ENCODE measurements at places on chromosomes 7 and 10.

DNA sequence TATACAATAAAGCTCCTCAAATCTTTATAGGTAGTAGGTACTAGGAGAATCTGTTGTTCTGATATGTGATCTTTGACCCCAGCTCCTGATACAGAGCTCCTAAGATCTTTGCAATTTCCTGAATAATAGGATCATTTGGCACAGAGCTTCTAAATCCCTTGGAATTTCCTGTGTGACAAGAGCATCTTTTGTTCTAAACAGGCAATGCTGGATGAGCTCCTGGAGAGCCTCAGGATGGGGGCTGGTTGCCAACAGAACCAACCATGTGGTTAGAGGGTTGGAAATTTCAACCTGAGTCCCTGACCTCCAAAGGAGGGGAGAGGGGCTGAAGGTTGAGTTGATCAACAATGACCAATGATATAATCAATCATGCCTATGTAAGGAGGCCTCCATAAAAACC, 629.0 kb downstream of the CCSER2 start:
- no peak for DNase-seq

- peak; percentile 26 for DNase-seq
These were observed 302.6 kb downstream of the KLF6 start for GRCh38 chr10:3482200-3482993.

- peak; percentile 23 for DNase-seq
These were observed 177.8 kb downstream of the NSUN6 start for GRCh38 chr10:18473424-18474117.

DNA sequence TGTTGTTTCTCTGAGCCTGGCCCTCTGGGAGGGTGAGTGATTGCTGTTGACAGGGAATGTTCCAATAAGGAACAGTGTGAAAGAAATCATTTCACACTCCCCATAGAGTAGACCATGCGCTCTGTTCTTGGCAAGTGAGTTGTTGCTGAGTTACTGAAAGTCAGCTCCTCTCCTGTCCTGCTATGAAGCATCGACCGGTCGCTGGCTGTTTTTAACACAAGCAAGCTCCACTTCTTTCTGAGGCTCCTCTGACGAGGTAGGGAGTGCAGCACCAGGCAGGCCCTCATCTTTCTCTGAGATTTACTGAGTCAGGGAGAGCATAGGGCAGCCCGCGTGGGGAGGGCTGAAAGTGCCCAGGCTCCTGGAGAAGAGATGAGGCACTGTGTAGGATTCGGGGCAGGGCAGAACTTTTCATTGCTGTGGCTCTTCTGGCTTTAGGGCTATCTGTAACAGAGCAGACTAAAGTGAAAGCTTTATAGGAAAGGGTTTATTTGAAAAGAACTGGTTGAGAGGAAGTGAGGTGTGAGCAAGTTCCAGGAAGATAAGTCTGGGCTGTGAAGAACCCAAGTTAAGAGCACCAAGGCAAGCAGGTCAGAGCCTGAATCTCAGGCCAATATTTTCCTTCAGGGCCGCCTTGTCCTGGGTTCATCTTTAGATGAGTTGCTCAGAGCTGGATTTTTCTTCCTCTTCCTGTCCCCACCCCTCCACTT, 332.2 kb downstream of the CCSER2 start:
- DNase-seq = no peak

DNA sequence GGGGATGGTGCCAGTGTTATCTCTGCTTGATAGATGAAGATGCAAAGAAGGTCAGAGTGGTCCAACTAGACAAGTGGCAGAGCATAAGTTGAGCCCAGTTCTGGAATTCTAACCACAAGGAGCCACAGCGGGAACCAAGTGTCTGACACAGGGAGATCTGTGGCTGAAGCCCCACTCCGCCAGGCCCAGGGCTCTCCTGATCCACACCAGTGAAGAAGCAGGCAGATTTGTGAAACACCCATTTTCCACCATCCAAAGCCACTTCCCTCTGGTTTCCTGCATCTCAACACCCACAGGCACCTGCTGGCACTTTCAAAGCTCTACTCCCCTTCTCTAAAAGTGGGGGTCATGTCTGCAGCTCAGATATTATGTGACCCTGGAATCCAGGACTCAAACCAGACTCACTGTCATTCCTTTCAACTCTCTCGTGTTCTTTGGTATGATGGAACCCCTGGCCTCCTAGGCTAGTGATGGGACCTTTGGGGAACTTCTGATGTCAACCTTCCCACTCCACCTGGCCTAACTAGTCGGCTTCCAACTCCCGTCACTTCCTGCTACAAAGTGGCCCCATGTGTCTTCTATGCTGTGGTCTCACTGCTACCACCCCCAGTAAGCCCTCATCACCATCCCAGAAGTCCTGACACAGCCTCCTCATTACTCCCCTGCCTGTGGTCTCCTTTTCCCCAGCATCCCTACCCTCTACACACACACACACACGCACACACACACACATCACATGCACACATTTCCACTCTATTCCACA, 177.6 kb downstream of the GRID1 start:
- DNase-seq = no peak

DNA sequence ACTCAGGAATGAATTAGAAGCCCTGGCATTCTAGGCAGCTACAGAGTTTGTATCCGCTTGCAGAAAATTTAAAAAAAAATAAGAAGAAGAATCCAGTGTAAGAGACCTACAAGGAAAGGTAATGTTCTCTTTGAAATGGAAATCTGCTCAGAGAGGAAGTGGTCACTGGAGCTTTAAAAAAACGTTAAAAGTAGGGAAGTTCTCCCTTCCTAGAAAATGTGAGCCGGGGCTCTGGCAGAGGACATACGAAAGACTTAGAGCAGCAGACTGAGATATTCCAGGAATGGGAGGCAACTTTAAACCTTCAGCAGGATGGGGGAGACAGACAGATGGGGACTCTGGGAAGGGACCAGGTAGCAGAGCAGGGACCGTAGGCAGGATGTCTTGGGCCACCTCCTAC, 149.4 kb upstream of the NPS start:
- DNase-seq = no peak

DNA sequence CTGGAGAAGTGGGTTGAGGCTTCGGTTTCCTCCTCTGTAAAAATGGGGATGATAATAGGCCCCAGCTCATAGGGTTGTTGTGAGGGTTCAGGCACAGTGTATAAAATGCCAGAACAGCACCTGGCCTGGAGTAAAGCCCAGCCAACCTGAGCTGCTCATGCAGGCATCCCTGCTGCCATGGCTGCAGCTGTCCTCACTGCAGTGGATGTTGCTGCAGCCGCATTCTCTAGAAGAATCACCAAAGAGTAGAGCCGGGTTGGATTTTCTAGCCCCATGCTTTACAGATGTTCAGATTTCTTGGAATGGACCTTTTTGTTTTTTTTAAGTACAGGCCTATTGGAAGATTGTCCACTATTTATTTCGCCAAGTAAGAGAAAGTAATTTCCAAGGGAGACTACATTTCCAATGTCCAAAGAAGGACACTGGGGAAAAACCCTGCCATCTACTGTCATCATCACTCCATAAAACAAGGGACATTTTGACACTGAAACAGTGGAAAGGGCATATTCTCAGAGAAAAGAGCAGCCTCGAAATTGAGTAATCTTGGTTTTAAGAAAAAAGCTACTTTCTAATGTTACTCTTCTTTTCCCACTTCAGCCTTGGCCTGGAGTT, 147.5 kb upstream of the TCF7L2 start:
- no peak for DNase-seq

- DNase-seq = no peak
These were observed 108.1 kb downstream of the ANLN start for GRCh38 chr7:36497775-36498174.

DNA sequence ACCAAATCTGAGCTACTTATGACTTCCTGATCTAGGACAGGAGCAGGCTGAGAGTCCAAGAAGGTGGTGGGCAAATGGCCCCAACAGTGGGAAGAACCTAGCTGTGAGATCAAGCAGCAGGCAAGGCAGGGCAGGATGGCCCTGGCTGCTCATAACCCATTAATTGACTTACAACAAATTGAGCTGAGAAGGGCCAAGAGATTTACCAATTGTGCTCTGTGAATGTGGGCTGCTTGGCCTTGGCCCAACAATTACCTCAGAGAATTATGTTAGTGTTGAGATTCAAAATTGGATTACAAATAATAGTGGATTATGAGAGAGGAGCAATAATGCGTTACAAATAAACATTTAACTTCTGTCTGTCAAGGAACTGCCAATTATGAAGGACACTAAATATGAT, 956.5 kb downstream of the KCNMA1 start:
- DNase-seq = no peak

GRCh38 chr7:112930787-112931186, 140.6 kb upstream of the TMEM168 start:
- DNase-seq = no peak

DNA sequence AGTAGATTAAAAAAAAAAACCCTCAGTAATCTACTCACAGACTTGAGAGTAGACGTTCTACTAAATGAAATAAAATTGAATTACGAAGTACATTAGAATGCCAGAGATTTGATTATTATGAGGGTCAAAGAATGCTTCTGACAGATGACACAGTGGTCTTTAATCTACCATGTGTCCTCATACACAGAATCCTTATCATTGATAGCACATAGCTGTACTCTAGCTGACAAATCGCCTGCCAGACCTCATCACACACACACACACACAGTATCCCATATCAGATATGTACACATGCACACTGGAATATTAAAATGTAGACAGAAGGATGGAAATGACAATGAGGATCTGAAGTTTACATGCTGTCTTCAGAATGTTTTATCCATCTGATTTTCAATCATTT, 104.6 kb downstream of the SORCS1 start:
- no peak for DNase-seq

- DNase-seq = no peak
These were observed 435.6 kb upstream of the C7orf33 start for GRCh38 chr7:148155000-148155399.

DNA sequence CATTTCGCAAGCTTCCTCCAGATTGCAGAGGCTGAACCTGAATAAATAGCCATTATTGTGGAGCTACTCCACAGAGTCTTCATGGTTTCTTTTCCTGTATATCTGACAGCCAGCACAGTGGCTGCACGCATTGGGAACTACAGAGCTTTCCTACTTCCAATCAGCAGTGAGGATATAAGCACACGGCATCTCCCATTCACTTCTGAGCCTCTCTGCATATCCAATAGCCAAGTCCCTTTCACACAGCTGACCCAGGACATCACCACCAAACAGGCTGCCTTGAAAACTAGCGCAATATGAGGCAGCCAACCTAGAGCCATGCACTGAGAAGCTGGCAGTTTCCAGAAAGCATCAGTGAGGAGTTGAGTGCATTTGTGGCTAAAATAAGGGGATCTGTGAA, 11.6 kb downstream of the C10orf90 start:
- no peak for DNase-seq

- DNase-seq = no peak
These were observed 299.7 kb downstream of the ZEB1 start for GRCh38 chr10:31618541-31619291.

DNA sequence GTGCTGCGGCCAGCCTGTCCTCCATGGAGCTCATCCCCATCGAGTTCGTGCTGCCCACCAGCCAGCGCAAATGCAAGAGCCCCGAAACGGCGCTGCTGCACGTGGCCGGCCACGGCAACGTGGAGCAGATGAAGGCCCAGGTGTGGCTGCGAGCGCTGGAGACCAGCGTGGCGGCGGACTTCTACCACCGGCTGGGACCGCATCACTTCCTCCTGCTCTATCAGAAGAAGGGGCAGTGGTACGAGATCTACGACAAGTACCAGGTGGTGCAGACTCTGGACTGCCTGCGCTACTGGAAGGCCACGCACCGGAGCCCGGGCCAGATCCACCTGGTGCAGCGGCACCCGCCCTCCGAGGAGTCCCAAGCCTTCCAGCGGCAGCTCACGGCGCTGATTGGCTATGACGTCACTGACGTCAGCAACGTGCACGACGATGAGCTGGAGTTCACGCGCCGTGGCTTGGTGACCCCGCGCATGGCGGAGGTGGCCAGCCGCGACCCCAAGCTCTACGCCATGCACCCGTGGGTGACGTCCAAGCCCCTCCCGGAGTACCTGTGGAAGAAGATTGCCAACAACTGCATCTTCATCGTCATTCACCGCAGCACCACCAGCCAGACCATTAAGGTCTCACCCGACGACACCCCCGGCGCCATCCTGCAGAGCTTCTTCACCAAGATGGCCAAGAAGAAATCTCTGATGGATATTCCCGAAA, 2.7 kb downstream of the PIK3CG start:
- no peak for DNase-seq

- DNase-seq = no peak
These were observed 72.3 kb upstream of the MGMT start for GRCh38 chr10:129394518-129395328.

GRCh38 chr10:98257198-98257597, 10.8 kb downstream of the LOXL4 start:
- no peak for DNase-seq

DNA sequence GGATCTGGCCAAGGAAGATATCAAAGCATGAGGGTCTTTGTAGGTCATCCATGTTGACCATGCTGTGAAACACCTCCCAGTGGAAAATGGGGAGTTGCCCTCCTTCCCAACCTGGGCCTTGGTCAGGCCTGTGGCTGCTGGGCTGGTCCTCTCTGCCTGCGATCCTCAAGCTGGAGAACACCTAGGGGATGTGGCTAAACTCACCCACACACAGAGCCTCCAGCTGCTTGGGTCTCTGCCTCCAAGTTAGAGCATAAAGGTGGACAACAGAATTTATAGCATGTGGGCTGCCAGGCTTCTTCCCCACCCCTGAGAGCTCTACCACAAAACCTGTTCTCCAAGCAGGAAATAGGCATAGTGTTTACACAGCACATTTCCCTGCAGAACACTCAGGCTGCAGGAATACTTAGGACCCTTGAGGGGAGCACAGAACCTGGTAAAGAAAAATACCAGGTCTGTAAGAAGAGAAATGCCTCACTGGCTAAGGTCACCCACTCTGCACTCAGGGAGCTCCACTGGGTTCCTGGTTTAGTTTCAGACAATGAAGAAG, at the start of gene SFTPA2:
Gene SFTPA2 (minus strand): TSS at position 248 of the 550 bp plus-strand sequence. CDS start 924 bp downstream, outside the sequence.
- DNase-seq = no peak

DNA sequence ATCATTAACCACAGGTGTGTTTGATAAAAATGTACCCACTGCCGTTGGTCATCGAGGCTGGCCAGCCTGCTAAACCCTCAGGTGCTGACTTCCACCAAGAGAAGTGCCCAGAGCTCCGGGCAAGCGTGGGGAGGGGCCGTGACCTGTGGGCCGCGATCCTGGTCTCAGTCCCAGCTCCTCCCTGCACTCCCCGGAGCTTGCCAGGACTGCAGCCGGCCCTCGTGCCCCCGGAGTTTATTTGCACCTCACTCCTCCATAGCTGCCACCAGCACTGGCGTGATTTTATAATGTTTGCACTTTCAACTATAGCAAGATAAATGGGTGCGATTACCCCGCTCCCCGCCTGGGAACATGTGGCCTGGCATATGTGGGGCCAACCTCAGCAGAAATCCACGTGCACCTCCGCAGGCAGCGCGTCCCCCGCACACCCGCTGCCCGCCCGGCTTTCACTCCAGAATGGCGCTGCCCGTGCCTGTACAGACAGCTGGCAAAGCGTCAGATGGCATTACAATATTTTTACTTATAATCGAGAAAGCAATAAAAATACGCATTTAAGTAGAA, 30.8 kb downstream of the UNCX start:
- DNase-seq = no peak

- DNase-seq = no peak
These were observed 35.0 kb upstream of the CBLL1 start for GRCh38 chr7:107708956-107709355.
